DMS 273 treated with DMSO at 0.1 percent for 48 hours (cell line): ENCODE measurements at places on chromosomes 4 and X.

DNA sequence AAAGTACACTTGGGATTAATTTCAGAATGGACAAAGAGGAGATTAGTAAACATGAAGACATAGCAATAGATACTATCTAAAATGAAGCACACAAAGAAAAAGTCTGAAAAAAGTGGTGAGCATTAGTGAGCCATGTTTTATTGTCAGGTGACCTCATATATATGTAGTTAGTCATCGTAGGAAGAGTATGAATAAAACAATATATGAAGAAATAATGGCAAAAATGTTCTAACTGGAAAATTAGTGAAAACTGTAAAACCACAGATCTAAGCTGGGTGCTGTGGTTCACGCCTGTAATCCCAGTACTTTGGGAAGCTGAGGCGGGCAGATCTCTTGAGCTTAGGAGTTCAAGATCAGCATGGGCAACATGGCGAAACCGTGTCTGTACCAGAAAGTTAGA, 67.9 kb downstream of the RBPJ start:
- DNase-seq = no peak

DNA sequence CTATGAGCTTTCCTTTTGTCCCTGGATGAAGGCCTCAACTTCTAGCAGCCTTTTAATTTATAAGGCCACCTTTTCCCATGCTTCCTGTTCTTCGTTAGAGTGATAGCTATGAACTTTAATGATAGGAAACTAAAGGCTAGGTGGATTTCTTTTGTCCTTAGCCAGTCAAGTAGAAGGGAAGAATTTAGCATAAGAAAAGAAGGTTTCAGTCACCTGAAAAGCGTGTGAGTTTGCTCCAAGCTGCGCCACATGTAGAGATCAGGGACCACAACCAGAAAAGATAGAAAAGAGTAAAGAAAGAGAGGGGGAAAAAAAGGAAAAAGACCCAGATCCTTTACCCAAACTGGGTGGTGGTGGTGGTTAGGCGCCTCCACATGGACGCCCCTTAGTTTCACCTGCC, 28.6 kb downstream of the LUZP4 start:
- no peak for DNase-seq

DNA sequence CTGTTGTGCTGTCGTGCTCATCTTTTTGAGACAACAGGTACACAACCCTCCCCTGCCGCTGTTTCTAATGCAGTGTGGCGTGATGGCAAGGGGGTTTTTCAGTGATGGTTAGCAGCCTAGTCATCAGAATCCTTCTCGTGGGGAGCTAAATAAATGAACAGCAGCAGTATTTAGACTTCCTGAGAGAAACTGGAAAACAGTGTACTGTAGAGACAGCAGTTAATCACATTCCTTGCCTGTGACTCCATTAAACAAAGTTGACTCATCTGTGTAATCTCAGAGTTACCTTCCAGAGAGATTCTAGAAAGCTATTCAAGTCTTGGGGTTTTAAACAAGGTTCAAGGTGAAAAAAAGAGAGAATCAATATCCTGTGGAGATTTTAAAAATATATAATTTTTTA, 1753.2 kb upstream of the PCDH7 start:
- DNase-seq = no peak

- no peak for DNase-seq
These were observed 35.4 kb downstream of the NAT8L start for GRCh38 chr4:2094545-2094944.

- DNase-seq = no peak
These were observed at the start of gene CNOT6L for GRCh38 chr4:77818602-77819403. Gene CNOT6L, minus strand, starts transcription at chr4:77819368. Its CDS starts 60 bp downstream, at chr4:77819308.

DNA sequence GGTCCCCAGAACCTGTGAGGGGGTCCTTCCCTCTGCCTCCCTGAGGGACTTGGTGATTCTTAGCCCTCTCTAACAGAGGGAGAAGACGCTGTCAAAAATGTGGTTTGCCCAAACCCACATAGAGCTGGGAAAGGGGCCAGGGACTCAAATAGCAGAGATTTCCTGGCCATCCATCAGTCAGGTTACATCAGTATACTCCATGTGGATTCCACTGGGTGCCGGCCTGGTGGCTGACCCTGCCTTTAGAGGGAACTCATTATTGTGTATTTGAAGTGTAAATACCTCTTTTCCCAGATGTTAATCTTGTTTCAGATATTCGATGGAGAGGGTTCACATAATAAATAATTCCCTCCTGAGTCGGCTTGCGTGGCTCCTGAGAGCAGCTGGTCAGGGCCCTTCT, 130.3 kb downstream of the TBL1X start:
- DNase-seq = no peak

- no peak for DNase-seq
These were observed 65.9 kb downstream of the ANTXR2 start for GRCh38 chr4:80006935-80007744.
